ENCODE measurements at places on chromosomes 6 and 20.
A peak's percentile ranks its signal among the peaks of the same experiment; 100 is the strongest.

- DNase-seq: no peak
Measured at GRCh38 chr6:36339146-36339545, 2.5 kb upstream of the BNIP5 start.

GRCh38 chr6:160871320-160871719, 120.2 kb upstream of the MAP3K4 start:
- DNase-seq: no peak

- DNase-seq: no peak
Measured at GRCh38 chr6:33147807-33148666, 44.2 kb downstream of the COL11A2 start.

- DNase-seq: no peak
Measured at GRCh38 chr6:42292004-42292740, 74.5 kb upstream of the MRPS10 start.

DNA sequence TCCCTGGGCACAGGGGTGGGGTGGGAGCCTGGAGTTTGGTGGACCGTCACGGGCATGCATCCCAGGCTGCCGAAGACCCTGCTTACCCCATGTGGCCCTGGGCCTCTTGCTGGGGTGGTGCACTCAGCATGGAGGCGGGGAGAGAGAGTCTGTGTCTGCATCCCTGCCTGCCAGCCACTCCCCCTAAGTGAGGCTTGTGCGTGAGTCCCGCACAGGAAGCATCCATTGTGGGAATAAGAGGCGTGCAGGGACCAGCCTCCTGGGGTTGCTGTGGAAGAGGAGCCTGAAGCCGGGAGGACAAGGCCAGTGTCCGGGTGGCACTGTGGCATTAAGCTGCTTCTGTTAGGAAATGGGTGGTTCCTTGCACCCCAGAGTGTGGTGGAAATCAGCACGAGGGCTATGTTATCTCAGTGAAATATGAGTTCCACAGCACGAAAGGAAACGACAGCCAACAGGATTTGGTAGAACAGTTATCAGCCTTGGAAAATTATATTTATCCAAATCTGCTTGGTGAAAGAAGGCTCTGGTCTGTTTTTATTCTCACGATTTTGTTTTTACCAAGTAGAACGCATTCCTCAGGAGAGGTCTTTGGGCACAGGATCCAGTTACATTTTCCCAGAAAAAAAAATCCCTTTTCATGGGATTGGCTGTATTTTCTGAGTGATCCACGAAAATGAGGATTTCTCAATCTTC, 35.7 kb downstream of the CDH4 start:
- DNase-seq: no peak

DNA sequence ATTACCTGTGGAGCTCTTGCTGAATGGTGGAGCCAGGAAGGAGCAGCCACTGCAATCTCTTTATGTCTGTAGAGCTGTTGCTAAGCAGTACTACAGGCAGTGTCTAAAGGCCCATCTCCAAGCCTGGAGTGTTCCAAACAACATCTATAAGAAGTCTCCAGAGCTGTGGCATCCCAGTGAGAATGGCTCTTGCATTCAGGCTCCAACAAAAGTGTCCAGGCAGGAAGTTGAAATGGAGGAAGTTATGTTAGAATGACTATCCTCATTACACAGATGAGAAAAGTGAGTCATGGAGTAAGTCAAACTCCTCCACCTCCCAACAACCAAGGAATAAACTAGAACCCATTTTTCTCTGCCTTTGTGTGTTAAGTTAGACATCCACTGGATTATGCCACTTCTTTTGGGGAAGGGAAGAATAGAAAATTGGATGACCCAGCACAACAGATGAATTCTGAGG, 288.5 kb upstream of the STXBP5 start:
- no peak for DNase-seq

- DNase-seq: no peak
Measured at GRCh38 chr6:25875926-25876602, 2.0 kb upstream of the SLC17A3 start.

DNA sequence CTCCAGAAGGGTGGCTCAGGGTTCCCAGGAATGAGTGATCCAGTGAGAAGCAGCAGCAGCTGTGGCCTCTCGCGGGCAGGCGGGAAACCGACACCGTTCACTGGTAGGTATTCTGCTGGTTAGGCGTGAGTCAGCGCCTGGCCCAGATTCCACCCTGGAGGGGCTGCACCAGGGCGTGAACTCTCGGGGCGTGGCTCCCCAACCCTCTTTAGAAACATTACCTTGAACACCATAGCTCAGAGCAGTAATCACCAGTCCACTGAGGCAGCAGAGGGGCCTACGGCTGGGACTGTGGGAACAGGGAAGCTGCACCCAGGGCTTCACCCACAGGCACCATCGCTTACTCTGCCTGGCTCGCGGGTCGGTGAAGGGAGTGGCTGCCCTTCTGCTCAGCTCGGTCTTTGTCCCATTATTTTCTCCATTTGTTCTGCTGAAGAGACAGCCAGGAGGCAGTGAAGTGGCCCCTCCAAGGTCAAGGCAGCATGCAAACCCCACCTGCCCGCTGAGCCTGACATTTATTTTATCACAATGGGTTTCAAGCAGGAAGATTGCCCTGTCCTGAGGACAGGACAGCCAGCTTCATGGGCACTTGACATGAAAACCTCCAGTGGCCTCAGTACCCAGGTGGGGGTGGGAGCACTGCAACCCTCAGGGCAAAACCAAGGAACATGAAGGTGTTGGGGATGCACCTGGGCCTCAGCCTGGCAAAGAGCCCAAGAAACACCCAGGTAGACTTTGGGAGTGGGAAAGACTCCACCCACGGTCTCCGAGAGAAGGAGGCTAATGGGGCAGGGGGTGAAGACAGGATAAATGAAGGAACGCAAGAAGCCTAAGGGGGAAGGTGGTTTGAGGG, 51.0 kb upstream of the CD93 start:
- DNase-seq: no peak

- no peak for DNase-seq
Measured at GRCh38 chr20:49136817-49137571, 51.1 kb downstream of the STAU1 start.

DNA sequence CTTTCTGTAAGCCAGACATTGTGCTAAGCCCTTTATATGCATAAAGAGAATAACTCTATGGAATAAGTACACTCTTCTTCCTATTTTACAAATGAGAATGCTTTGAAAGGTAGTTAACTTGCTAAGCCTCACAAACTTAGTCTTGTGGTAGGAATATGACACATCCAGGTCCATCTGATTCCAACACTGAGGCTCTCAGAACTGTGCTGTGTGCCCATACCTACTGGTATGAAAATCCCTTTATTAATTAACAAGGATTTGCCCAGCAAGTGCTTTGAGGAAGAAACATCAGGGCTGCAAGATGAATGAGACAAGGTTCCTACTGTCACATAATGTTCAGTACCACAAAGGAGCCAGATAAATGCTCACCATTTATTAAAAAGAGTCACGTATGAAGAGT, 122.6 kb downstream of the TNFRSF21 start:
- DNase-seq: no peak

DNA sequence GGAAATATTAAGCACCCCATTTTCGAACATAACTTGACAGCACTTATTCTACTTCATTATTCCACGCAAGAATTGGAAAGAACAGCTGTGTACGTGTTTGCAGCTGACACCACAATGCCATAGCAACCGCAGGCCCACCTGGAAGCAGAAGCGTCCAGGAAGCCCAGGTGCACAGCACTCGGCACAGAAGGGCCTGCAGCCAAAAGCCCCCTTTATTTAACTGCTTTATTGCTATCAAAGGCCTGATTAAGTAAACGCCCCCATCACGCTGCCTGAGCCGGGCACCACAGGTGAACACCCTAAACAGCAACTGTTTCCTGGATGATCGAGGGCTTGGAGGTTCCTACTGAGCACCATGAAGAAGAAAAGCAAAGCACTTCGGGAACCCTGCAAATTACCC, 6.3 kb downstream of the TAF4 start:
- no peak for DNase-seq

DNA sequence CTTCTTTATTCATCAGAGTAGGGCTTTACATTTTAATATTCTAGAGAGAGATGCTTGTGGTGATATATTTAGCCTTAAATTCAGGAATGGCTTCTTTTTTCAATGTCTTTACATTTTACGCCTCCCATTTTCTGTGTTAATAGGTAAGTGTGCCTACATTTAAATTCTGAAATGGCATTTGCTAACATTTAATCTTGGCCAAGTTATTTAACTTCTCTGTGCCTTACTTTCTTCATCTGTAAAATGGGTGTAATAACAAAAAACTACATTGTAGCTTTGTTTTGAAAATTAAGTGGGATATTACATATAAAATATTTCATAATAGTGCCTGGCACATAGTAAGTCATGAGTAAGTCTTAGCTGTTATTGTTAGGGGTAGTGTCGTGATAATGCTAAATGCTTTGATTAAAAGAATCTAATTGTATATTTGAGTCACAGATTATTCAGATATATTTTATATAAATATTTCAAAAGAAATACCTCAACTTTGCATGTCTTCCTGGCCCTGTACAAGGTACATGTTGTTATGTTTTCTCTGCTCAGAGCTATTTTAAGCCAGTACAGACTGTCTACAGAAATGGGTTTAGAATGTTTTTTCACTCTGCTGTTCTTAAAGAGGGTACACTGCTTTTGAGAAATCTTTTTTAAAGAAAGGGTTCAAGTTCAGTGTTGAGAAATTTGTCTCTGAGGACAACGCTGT, 18.8 kb downstream of the CARMIL1 start:
- no peak for DNase-seq

DNA sequence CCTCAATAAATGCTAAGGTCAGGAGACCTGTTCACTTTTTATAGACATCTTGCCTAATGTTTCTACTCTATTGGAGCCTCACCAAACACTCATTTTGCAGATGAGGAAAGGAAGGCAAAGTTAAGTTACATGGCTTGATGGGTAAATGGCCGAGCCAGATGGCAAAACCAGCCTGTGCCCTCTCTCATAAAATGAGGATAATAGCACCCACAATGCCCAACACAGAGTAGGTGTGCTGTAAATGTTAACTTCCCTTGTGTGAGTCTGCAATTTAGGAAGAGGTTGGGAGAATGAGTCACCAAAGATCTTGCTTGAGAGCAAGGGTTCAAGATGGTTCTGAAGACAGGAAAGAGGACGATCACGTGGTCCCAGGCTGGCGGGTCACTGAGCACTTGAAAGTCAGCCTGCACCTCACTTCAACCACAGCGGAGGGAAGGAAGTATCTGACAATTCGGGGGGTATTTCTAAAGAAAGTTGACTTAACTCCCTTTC, 3.3 kb downstream of the KCNK5 start:
- DNase-seq: no peak

- DNase-seq: no peak
Measured at GRCh38 chr6:110322151-110322873, 35.8 kb downstream of the METTL24 start.

DNA sequence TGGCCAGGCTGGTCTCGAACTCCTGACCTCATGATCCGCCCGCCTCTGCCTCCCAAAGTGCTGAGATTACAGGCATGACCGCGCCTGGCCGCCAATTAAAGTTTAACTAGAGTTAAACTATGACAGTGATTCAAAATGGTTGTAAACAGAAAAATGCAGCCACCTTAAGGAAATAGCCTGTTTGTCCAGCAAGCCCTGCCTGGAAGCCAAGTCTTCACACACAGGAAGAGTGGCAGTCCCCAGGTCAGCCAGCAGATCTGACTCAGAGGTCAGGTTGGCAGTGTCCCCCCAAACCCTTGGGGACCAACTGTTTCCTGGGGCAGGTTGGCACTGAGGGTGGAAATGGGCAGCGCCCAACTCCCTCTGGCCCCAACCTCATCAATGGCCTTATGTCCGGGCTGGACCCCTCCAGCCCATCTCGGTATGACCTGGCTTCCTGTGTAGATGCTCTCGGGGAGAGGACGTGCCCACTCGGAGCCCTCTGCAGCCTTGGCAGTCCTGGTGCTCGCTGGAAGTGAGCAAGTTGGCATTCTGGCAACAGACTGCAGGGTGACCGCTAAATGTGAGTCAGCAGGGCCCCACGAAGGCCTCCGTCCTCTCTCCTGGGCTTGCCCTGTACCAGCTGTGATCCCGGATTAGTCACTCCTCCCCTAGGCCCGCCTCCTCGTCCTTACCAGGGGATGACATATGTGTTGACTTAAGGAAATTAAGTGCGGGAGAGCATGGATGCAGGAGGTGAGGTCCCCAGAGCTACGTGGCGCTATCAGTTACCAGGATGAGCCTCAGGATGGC, 9.7 kb upstream of the HSP90AB1 start:
- peak; percentile 78 for DNase-seq

- DNase-seq: no peak
Measured at GRCh38 chr6:42467651-42468050, 15.9 kb upstream of the TRERF1 start.

DNA sequence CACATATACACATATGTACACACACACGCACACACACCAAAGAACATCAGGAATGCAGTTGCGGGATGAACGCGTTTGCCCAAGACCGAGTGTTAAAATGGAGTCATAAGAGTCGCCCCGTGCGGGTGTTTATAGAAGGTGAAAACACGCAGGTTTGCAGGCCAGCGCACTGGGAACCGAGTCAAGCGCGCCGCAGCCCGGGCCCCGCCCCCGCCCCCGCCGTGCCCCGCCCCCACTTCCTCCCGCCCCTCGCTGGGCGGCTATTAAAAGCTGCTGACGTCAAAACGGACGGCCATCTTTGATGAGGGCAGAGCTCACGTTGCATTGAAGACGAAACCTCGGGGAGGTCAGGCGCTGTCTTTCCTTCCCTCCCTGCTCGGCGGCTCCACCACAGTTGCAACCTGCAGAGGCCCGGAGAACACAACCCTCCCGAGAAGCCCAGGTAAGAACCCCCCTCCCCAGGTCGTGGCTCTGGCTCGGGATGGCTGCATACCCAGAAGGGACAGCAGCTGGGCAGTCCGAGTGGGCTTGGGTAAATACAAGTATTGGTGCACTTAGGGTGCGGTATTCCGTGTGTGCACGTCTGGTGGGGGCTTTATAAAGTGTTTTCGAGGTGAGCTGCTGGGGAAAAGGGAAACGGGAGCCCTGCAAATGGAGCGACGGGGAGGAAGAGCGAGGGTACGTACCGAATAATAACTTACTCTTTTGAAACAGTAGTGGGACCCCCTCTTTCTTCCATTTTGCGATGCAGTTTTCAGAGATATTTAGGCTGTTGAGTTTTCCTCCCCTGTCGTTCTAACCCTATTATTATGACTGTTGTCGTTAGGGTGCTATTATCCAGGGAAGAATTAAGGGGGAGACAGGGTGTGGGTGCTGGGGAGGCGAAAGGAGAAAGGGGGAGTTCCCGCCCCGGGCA, at the start of gene SNAP25:
Gene SNAP25 (plus strand): TSS at position 295 of the 916 bp plus-strand sequence. CDS start 56,662 bp downstream, outside the sequence.
- no peak for DNase-seq

DNA sequence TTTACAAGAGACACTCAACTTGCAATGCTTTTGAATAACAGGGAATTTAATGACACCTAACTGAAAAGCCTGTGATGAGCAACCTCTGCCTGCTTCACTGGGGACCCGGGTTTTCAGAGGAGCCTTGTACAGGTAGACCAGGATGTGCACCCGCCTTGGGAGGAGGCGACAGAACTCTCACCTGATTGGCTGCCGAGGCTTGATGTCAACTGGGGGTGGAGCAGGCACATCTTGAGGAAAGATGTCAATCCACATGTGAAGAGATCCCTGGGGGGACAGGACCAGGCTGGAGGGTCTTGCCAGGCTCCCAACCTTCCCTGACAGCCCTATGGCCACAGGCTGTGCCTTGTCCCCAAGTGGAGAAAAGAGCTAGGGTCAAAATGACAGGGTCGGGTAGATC, 19.8 kb downstream of the ERGIC3 start:
- DNase-seq: no peak

- DNase-seq: no peak
Measured at GRCh38 chr6:131729550-131729949, 18.7 kb upstream of the CTAGE9 start.
